Renal cortical epithelial cell (primary cell): ENCODE measurements at places on chromosomes 7 and 10. TPM values are rescaled to one million over a fixed set of nuclear protein-coding genes. Genes with fewer than 3 reads are reported as not detected.

GRCh38 chr10:108862676-108863350, 1060.5 kb downstream of the XPNPEP1 start:
- DNase-seq, result no peak

DNA sequence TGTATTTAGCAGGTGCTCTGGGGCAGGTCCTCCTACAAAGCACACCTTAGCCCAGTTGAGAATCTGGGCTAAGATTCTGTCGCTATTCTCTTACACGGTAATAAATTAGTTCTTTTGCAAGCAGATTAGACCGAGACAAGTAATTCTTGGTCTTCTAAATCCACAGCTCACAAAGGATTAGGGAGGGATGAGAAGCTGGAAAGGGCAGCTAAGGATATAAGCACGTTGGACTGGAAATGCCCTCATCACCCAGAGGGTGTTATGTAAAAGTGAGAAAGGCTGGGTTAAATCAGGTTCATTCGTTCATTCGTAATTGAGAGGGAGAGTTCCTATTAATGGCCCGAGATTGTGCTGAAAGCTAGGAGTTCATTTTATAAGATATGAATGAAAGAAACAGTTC, 41.8 kb downstream of the PFKFB3 start:
- no peak for DNase-seq

DNA sequence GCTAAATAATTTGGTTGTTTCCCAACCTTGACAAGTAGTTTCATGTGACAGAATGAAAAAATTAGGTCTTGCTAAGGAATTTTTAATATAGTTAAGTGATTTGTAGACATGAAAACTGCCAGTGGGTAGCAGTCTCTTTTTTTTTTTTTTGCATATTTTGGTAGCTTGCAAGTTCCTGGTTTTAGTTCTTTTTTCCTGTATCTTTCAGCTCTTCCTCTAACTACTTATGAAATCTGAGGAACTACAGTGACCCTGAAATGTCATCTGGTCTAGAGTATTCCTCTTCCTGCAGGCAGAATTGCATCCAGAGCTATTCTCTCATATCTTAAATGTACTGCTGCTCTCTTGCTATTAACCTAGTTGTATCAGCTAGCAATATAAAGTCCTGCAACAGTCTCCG, 160.4 kb downstream of the HDAC9 start:
- DNase-seq, result no peak

- DNase-seq, result no peak
Observed at GRCh38 chr7:45663965-45664633, 89.9 kb downstream of the ADCY1 start.

DNA sequence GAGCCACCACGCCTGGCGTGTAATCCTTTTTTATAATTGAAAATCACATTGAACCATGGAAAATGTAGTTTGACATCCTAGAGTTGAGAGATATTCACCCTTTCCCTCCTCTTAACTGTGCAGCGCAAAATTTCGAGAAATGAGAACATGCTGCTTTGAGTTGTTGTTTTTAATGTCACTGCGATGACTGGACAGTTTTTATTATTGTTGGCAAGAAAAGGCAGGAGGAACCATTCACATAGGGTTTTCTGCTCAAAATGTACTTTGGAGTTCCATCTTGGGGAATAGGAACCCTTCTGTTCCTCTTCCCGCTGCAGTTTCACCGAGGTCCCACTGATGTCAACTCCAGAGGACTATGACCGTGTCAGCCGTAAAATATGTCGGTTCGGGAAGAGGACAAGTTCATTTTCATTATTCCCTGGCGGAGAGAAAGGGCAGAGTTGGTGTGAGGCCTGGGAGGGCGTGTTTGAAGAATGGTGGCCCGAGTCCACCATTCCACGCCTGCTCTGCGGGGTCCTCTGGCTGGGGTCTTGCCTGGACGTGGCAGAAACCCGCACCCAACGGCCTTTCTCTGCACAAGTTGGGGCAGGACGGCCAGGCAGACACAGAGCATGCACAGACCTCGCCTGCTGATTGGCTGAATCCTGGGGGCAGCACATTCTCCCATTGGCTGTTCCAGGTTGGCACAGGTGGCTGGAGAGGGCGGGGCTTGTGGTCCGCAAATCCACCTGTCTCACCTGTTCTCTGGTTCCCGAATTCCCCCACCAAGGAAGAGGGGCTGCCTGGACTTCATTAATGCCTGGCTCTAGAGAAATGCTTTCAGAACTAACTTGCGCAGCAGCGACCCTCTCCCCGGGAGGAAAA, 105.1 kb upstream of the TCF7L2 start:
- no peak for DNase-seq

GRCh38 chr10:101050208-101051069, 11.3 kb upstream of the KAZALD1 start:
- no peak for DNase-seq

DNA sequence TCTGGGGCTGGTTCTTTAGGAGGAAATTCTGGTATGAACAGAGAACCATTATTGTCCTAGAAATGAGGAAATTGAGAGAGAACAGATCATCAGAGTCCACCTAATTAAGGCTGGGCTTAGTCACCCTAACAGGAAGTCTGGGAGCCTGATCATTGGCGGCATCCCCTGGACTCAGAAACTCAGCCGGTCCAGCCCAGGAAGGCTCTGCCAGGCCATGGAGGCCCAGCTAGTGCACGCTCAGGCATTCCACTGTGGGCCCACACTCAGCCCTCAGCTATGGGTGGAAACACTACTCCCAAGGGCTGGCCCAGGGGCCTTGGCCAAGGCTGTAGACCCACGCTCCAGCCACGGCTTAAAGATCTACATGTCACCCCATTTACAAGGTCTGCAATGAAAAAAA, 109.2 kb downstream of the PTPN20 start:
- DNase-seq, result no peak

DNA sequence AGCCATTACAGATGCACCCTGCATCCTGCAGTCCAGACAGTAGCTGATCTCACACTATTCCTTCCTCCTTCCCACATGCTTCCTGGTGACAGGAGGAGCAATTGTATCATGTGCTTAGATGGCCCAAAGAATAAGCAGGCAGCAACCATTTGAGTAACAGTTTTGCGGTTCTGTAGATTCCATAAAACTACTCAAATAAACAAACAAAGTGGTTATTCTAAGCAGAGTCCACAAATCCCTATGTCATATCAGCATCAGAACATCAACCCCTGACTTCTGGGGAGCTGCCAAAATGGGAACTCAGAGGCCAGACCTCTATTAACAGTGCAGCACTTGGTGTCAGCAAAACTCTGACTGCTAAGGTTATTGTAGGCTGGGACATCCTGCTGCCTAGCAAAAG, 226.0 kb downstream of the SORCS1 start:
- DNase-seq, result peak; percentile 11

DNA sequence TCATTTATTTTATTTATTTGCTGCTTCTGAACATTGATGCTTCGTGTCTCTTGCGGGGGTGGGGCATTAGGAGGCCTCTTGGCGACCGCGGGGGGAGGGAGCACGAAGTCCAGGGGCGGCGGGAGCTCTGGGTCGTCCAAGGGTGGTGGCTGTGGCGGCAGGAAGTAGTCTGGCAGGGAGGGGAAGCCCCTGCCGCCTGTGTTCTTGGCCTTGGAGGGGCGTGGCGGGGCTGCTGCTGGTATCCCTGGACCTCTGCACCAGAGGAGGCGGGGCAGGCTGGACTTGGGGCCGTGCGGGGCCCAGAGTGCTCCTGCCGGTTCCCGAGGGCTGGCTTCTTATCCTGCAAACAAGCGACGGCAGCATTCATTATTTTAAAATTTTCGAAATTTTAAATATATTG, 70.5 kb upstream of the ABI1 start:
- no peak for DNase-seq

DNA sequence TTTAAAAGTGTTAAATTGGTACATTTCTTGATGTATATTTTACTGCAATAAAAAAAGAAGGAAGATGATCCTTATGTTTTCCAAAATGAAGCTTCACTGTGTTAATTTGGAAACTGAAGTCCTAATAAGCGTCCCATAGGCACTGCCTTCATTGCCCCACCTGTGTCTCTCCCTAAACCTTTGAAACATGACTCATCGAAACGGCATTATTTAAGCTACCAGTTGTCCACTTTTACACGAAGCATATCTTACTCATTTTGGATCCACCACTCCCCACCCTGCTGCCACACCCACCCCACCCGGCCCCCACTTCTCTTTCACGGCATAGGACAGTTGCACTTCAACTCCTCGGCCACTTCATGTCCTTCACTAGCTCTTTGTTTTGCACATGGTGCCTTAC, 85.5 kb downstream of the KIAA1549 start:
- DNase-seq, result no peak

GRCh38 chr7:7681191-7681935, 37.0 kb downstream of the RPA3 start:
- peak; percentile 83 for DNase-seq

The MYO1G gene
- not detected in 2 replicates for total RNA-seq

The FAM25A gene
- not detected in 2 replicates for total RNA-seq

The TSPAN33 gene
- total RNA-seq, result 12.0 and 22.7 TPM in 2 replicates

The SFR1 gene
- total RNA-seq, result 5.3 and 15.5 TPM in 2 replicates

The HOXA1 gene
- total RNA-seq, result 1.0 and 1.8 TPM in 2 replicates

The NKX1-2 gene
- total RNA-seq, result not detected in 2 replicates
